ENCODE measurements at places on chromosomes 5 and 9.

DNA sequence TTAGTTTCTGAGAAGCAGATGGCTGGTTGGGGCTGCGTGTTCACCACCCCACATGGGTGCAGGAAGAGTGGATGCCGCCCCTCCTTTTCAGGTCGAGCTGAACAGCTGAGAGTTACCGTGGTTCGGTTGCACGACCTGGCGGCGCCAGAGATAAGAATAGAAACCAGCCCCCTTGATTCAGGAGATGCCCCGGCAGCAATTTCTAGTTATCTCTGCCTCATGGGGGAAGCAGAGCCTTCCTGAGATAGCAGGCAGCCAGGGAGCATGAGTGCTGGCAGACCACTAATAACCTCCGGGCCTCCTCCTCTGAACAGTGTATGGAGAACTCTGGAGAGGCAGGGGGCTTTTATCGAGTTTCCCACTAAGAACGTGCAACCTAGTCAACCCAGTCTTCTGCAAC lies 177.8 kb downstream of the NSG2 start:
- DNase-seq, result no peak

DNA sequence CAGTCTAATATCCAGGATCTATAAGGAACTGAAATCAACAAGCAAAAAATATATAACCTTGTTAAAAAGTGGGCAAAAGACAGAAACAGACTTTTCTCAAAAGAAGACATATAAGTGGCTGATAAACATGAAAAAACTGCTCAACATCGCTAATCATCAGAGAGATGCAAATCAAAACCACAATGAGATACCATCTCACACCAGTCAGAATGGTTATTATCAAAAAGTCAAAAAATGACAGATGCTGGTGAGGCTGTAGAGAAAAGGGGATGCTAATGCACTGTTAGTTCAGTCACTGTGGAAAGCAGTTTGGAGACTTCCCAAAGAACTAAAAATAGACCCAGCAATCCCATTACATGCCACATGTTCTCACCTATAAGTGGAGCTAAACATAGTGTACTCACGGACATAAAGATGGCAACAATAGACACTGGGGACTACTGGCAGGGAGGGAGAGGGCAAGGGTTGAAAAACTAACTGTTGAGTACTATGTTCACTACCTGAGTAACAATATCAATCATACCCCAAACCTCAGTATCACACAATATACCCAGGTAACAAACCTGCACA lies 11.7 kb upstream of the TSSK1B start:
- DNase-seq, result no peak

GRCh38 chr5:169988206-169988605 lies 7.9 kb upstream of the INSYN2B start:
- DNase-seq, result no peak

DNA sequence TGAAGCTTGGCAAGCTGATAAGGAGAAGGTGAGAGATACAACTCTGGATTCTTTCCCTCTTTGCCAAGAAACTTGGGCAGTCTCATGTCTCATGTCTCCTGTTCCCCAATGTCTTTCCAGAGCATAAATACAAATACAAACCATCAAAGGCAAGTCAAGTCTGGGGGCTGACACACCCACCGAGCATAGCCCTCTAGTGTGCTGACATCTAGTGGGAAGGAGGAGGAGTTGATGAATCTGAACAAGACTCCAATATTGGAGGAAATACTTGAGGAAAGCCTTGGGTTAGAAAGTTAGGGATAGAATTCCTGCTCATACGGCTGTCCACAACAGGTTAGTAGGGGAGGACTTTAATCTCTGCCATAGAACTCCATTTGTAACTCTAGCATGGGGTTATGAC lies 8.6 kb downstream of the MLANA start:
- DNase-seq, result no peak

GRCh38 chr5:6274846-6275543 lies 103.4 kb downstream of the MED10 start:
- no peak for DNase-seq

- DNase-seq, result no peak
These were observed 471 bp upstream of the GHR start for GRCh38 chr5:42422656-42423280.

GRCh38 chr5:177256296-177256695 lies 47.2 kb downstream of the RAB24 start:
- DNase-seq, result no peak

DNA sequence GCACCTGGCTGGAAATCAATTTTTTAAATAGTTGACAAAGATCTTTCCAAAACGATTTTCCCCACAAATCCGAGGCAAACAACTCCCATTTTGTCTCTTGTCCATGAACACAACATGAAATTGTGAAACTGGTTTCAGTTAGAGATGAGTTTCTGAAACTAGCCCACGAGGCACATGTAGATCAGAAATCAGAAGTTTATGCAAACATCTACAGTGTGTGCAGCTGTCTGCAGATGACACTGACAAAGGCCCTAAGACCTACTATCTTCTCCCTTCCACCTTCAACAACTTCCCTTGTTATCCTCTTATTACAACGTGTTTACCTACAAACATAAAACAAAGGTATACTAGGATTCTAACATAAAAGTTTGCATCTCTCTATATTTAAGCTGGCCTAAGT lies 183.3 kb downstream of the DIRAS2 start:
- DNase-seq, result no peak

- DNase-seq, result peak; percentile 91
These were observed 16.8 kb downstream of the SEMA5A start for GRCh38 chr5:9529041-9529480.

DNA sequence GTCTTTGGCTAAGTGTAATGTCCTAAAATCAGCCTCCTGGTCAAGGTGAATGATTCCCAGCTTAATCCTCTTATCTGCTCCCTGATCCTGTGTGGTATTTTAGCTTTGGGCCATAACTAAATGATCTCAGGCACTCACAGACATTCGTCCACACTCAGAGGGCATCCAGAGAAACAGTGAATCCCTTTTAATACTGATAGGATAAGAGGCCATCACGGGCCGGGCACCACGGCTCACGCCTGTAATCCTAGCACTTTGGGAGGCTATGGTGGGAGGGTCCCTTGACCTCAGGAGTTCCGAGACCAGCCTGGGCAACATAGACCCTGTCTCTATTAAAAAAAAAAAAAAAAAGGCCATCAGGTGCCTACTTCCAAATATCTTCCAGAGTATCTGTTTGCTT lies 6.3 kb downstream of the PDCL start:
- no peak for DNase-seq

- DNase-seq, result no peak
These were observed 25.0 kb downstream of the LMNB1 start for GRCh38 chr5:126801992-126802294.

DNA sequence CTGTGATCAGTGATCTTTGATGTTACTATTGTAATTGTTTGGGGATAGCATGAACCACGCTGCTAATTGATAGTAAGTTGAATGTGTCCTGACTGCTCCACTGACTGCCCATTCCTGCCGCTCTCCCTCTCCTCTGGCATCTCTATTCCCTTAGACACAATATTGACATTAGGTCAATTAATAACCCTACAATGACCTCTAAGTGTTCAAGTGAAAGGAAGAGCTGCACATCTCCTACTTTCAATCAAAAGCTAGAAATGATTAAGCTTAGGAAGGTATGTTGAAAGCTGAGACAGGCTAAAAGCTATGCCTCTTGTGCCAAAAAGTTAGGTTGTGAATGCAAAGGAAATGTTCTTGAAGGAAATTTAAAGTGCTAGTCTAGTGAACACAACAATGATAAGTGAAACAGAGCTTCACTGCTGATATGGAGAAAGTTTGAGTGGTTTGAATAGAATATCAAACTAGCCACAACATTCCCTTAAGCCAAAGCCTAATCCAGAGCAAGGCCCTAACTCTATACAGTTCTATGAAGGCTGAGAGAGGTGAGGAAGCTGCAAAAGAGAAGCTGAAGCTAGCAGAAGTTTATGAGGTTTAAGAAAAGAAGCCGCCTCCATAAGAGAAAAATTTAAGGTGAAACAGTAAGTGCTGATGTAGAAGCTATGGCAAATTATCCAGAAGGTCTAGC lies 12.9 kb downstream of the CLINT1 start:
- DNase-seq, result no peak

DNA sequence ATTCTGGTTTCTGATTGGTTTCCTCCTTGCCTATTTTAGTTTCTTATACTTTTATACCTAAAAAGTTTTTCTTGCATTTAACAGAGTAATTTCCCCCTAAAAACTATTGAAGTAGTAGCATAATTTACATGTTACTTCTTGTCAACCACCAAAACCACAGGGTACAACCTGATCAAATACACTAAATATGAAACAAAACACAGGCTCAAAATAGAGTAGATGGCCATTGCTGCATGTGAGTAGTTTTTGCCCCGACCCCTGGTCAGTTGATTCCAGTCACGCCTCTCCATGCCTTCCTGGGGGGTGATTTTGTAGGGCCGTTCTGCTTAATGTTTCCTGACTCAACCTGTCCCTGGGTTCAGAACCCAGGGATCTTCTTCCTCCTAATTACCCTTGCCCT lies 101.8 kb downstream of the TLE4 start:
- no peak for DNase-seq

GRCh38 chr9:37668116-37668601 lies 17.4 kb downstream of the FRMPD1 start:
- DNase-seq, result no peak

GRCh38 chr5:132425975-132426524 lies 56.5 kb downstream of the SLC22A5 start:
- DNase-seq, result no peak

DNA sequence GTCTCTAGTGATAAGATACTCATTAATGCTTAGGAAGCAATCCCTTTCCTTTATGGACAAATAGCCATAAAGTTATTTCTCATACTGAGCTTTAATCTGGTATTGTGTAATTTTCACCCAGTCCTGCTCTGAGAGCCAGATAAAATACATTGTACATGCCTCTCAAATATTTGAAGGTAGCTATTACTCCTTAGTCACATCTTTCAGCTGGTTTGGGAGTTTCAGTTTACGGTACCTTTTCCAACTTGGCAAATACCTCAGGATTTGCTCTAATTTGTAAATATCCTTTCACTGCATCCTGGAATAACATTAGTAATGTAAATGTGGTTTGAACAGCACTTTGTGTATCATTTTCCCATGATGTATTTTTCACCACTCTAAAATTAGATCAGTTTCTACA lies 47.4 kb downstream of the ABHD17B start:
- no peak for DNase-seq

DNA sequence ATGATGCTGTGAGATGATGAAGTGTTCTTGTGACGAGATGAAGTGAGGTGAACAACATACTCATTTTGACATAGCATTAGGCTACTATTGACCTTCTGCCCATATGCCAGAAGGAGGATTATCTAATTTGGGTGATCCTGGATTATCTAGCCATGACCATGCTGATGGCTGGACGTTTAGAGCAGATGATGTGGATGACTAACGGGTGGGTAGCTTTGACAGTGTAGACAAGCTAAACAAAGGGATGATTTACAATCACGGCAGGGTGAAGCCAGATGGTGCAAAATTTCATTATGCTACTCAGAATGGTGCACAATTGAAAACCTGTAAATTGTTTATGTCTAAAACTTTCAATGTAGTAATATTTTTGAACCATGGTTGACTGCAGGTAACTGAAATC lies 2403.4 kb upstream of the ACO1 start:
- no peak for DNase-seq

DNA sequence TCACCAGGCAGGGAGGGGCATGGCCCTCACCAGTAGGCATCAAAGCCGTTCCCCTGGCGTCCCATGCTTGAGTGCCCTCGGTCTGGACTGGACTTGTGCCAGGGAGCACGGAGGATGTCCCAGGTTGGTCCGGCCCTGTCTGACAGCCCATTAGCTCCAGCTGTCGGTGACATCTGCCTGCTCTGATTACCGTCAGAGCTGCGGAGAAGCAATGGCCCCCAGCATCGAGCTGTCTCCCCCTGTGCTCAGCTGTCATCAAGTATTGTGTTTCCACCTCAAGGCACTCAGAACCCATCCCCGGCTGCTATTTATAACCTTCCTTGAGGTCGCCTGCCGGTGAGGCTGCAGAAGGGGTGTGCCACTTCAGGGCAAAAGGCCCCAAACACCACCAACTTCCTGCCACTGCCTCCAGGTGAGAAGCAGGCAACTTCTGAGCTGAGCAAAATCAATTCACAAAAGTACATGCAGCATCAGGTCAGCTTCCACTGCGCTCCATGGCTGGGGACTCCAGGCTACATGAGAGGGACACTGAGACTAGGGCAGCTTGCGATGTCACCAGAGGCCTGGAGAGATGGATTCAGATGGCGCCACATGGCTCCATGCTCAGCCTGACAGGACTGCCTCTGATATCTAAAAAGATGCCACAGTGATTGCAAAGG lies 142.7 kb downstream of the C5orf15 start:
- DNase-seq, result no peak

- no peak for DNase-seq
These were observed 253.5 kb upstream of the NREP start for GRCh38 chr5:112010475-112010874.

- DNase-seq, result no peak
These were observed 23.3 kb downstream of the RAD1 start for GRCh38 chr5:34891981-34892380.

- no peak for DNase-seq
These were observed 46.8 kb downstream of the EGFLAM start for GRCh38 chr5:38305148-38305547.

DNA sequence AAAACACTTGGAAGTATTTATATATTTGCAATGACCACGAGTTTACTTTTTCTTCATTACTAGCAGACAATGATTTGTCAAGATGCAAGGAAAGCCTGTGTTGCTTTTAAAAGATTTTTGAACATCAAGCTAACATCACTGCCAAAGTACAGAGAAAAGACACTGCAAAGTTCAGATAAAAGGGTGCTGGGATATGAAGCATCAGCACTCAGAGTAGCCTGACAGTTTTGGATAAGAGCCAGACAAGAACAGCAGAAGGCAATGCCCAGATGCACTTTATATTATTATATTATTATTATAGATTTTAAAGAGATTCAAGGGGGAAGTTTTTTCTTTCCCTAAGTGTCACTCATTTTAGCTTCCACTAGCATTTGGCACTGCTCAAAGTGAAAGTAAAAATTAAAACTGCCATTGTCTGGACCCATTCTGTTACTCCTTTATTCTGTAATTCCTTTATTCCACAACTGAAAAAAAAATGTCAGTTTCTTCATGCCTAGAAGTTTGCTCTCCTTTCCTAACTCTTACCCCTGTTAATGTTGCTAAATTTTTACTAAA lies 240.6 kb downstream of the EFNA5 start:
- DNase-seq, result no peak

- DNase-seq, result no peak
These were observed 56.8 kb downstream of the NIPAL4 start for GRCh38 chr5:157516626-157517325.

GRCh38 chr9:19533373-19533772 lies 124.6 kb downstream of the ACER2 start:
- no peak for DNase-seq

- no peak for DNase-seq
These were observed 20.9 kb upstream of the HAPLN1 start for GRCh38 chr5:83741571-83741970.

DNA sequence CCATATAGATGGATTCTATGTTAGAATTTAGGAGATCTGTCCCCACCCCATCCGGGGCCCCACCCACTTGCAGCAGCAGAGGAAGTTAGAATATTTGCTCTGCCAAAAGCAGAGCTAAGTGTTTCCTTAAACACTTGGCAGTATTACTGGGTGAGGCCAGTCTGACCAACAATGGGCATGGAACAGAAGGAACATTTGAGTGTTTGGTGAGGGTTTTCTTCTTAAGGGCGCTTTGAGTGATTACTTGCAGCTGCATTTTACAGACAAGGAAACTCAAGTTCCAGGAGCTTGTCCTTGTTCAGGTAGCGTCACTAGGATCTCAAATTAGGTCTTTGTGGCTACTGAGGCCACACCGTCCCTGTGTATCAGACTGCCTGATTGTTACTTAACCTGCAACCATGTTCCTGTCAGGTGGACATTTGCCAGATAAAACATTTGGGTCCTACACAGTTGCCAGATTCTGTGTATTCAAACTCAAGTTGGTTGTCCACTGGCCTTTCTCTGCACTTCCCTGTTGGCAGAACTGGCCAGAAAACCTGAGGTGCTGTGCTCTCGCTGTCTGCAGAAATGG lies 59.3 kb downstream of the SLC46A2 start:
- DNase-seq, result peak; percentile 73
